ENCODE measurements at places on chromosomes 2 and 18.

GRCh38 chr2:9990736-9991135 is 39.2 kb downstream of the GRHL1 start:
- DNase-seq, result no peak

GRCh38 chr2:98191883-98192282 is 104.9 kb downstream of the VWA3B start:
- no peak for DNase-seq

DNA sequence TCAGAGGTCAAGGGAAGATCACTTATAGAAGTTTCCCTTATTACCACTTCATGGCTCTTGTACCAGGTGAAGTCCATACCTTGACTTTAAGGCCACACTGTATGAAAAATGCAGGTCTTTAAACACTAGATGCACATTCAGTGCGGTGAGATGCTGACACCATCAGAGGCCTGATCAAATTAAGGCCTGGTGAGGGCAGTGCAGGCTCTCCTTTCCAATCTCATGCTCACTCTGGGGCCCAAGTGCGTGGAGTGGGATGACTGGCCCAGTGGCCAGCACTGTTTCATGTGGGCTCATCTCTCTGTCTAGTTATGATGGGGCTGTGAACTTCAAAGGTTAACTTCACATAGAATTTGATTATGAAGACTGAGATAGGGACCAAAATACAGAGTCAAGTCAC is 281.1 kb downstream of the SLC4A3 start:
- DNase-seq, result no peak

DNA sequence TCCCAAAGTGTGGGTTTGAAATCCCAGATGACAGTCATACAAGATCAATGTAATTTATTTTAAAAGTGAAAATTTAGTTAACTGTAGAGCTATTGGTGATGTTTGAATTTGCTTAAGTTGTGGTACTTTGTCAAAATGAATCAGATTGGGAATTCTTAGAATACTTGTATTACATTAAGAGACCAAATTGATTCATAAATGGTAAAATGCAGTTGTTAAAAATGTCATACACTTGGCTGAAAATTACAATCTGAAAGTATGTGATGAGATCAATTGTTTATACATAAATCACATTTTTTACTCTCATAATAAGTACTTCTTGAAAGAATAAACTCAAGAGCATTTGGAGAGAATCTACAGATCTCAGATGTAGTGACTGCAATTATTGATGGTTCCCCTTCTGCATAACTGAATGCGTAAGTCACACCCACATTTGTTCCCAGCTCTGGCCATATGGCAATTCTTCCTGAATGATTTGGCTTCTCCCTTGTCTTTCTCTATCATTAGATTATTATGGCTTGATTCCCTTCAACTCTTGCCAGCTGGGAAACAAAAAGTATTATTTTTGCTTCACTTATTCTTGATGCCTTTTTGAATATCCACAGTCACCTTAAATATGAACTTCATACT is 558.5 kb downstream of the CPS1 start:
- DNase-seq, result no peak

GRCh38 chr2:12817870-12818269 is 101.1 kb downstream of the TRIB2 start:
- no peak for DNase-seq

Measured in C1 segment of cervical spinal cord (tissue), 14 donors.